CD4-positive, alpha-beta T cell treated with Interleukin-4 for 4 hours (primary cell): ENCODE measurements at places on chromosomes 16 and 17.

- no peak for DNase-seq
Measured at GRCh38 chr16:51161440-51162195, 10.5 kb upstream of the SALL1 start.

- DNase-seq, result no peak
Measured at GRCh38 chr17:63841350-63842172, 924 bp downstream of the SMARCD2 start.

DNA sequence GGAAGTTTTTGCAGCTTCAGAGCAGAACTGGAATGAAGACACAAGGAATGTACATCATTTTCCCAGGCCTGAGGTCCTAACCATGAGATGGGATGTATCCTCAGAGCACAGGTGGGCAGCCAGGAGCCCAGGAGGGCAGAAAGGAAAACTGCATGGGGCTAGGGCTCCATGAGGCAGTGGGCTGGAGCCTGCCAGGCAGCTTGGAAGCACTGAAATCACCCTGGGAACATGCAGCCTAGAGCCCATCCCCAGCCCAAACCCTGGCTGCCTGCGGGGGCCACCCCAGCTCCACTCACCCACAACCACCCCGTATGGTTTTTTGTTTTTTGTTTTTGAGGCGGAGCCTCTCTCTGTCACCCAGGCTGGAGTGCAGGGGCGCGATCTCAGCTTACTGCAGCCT is 86.2 kb upstream of the SIAH1 start:
- no peak for DNase-seq

- DNase-seq, result no peak
Measured at GRCh38 chr17:55454906-55455474, 33.4 kb upstream of the MMD start.

DNA sequence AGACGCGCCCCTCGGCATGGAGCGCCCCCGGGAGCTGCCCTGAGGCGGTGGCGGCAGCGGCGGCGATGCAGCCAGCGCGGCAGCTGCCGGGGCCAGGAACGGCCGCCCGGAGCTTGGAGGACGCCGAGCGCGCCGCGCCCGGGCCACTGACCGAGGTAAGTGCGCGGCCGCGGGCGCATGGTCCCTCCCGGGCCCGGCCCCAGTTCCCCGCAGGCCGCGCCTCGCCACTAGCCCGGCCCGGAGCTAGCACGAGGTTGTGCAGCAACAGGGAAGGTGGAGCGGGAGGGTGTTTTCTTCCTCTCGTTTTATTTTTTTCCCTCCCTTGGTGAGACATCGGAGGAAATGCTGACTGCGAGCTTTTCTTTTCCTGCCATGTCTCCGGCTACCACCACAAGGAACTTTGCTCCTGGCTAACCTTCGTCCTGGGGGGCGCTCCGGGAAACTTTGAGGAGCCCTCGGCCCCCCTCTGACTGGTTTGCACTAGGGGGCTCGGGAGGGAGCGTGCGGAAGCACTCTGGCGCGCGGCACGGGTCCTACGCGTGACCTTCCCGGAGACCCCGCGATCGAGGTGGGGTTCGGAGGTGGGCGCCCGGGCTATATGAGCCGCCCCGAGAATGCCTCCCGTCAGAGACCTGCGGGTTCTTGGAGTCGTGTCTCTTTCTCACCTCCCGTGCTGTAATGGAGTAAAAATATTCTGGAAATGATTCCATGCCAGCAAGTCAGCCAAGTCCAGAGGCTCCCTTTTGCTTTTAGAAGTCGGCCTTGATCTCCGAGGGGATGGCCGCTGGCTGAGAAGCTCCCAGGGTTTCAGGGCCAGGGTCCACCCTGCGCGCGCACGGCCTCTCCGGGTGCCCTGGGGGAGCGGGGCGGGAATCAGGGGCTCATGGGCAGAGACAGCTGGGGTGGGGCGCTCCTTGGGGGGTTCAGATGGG is 868 bp downstream of the KCNJ12 start:
- DNase-seq, result no peak

DNA sequence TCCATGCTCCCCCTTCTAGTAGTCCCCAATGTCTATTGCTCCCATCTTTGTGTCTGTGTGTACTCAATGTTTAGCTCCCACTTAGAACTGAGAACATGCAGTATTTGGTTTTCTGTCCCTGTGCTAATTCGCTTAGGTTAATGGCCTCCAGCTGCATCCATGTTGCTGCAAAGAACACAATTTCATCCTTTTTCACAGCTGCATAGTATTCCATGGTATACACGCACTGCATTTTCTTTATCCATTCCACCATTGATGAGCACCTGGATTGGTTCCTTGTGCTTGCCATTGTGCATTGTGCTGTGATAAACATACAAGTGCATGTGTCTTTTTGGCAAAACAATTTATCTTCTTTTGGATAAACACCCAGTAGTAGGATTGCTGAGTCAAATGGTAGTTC is 77.0 kb upstream of the HSBP1 start:
- DNase-seq, result no peak

DNA sequence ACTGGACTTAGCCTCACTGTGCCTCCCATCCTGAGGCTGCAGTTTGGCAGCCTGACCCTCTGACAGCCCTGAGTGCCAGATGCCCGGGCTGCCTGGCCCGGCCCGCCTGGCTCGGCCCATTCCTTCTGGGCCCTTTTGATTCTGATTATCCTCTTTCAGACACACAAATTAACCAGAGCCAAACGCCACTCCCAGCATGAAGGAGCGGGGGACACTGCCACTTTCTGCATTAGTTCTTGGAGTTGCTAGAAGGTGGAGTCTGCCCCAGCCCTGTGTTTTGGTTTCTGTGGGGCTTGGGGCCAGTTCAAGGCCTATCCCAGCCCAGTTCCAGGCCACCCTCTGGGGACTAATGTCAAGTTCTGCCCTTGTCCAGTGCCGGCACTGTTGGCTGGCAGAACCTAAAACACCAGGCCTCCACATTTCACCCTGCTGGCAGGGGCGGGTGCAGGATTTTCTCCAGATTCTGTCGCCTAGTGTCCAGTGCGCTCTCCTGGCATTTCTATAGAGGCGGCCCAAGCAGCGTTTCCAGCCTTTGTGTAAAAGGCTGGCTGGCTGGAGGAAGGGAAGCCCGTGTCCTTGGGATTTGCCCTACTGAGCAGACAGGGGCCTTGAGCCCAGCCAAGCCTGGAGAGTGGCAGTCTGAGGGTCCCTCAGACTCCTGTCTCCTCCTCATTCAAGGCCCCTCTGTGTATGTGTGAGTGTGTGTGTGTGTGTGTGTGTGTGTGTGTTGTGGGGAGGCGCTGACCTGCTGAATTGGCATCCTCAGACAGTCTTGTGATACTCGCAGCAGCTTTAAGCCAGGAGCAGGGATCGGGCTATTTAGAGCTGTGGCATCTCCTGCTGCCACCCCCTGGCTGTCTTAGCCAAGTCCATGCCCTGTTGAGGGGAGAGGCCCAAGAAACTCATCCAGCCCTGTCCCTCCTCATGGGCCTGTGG is 21.4 kb downstream of the PLCD3 start:
- no peak for DNase-seq

GRCh38 chr17:55588446-55589242 is 77.4 kb upstream of the SMIM36 start:
- DNase-seq, result no peak

- DNase-seq, result no peak
Measured at GRCh38 chr16:20760346-20760745, 3.5 kb upstream of the ACSM3 start.

DNA sequence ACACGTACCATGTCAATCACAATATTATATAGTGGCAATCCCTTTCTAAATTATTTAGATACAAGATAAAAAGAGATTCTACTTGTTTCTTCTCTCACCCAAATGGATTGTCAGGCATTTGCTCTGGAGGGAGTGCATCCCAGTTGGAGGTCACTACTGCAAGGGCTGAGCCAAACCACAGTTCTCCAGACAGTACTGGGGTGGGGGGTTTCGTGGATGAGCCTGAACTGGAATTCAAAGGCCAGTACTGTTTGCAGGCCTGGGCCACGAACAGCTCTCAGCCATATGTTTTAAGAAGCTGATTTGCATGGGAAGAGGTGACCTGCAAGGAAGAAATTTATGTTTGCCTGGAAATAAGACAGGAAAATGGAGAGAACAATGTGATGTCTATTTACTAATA is 314.9 kb downstream of the PMP22 start:
- no peak for DNase-seq

- no peak for DNase-seq
Measured at GRCh38 chr16:21653571-21653970, 1.2 kb upstream of the IGSF6 start.

GRCh38 chr16:75080205-75081029 is 36.2 kb downstream of the LDHD start:
- DNase-seq, result no peak

DNA sequence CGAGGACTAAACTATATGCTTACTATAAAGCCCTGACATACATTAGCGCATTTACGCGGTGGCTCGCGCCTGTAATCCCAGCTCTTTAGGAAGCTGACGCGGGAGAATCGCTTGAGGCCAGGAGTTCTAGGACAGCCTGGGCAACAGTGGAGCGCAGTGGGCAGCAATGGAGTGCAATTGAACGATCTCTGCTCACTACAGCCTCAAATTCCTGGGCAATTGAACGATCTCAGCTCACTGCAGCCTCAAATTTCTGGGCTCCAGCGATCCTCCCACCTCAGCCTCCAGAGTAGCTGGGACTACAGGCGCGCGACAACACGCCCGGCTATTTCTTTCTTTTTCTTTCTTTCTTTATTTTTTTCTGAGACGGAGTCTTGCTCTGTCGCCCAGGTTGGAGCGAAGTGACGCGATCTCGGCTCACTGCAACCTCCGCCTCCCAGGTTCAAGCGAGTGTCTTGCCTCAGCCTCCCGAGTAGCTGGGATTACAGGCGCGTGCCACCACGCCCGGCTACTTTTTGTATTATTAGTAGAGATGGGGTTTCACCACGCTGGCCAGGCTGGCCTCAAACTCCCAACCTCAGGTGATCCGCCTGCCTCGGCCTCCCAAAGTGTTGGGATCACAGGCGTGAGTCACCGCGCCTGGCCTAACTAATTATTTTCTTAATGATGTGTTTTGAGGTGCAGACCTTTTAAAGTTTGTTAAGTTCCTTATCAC is 506 bp upstream of the COG7 start:
- DNase-seq, result no peak

GRCh38 chr17:48589831-48590606 is at the start of gene HOXB3:
Gene HOXB3, minus strand, starts transcription at chr17:48590241. Its CDS starts 37,767 bp downstream, at chr17:48552474.
- no peak for DNase-seq

GRCh38 chr17:19933221-19933620 is 44.4 kb downstream of the AKAP10 start:
- DNase-seq, result no peak

DNA sequence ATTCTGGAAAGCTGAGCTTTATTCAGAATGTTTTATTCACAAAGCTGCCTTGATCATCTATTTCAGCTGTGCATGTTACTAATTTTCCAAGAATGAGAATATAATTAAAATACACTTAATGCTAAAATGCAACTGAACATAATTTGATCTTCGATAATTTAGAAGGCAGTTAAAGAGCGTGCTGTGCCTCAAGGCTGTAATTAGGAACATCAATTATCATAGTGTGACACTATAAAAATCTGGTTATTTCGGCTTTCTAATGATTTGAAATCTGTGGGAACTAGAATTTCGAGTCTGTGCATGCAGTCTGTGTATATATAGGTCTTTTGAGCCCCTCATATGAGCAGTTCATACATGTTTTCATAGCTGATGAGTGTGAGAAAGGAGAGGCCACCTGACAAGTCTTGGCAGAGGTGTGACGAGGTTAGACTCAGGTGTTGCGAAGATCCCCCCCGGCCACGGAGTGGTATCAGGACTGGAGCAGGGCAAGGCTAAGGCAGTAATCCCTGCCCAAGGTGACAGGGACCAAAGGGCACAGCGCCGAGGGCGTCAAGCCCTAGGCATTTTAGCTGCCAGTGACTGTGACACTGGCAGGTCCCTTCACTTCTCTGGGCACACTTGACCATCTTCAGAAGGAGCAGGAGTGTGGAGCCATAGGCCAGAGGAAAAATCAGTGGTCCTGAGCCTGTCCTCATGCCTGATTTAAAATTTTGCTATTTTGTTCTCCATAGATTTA is 328.5 kb downstream of the SNX29 start:
- no peak for DNase-seq

- DNase-seq, result no peak
Measured at GRCh38 chr17:55219934-55220333, 44.8 kb upstream of the HLF start.

- no peak for DNase-seq
Measured at GRCh38 chr16:30997725-30998711, 12.4 kb downstream of the STX1B start.

DNA sequence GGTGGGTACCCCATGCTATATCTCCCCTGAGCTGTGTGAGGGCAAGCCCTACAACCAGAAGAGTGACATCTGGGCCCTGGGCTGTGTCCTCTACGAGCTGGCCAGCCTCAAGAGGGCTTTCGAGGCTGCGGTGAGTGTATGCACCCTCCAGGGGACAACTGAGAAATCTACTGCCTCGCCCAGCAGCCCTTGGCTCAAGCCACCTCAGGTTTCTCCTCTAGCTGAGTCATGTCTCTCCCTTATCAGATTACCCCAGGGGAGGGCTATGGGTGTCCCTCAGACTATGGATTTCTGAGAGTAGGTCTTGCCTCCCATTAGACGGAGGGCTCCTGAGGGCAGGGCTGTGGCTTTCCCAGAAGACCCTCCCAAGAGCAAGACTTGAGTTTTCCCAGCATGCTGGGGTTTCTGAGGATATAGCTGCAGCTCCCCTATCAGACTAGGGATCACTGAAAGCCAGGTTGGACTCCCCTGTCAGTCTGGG is 6.7 kb downstream of the NEK8 start:
- no peak for DNase-seq

GRCh38 chr17:44919411-44919810 is 4.1 kb upstream of the GFAP start:
- DNase-seq, result no peak

DNA sequence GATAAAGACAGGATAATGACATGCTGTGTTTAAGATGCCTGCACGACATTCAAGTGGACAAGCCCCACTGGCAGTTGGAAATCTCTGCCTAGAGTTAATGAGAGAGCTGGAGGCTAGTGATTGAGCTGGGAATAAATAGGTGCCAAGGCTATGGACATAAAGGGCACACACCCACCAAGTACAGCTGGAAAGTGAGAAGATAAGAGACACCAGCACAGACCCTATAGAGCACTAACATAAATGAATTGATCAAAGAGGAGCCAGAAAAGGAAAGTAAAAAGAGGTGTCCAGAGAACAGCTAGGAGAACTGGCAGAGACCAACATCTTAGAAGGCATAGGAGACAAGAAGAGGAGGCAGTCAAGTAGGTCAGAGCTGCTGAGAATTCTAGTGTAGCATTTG is 101.2 kb downstream of the YPEL2 start:
- no peak for DNase-seq

- DNase-seq, result no peak
Measured at GRCh38 chr17:67041941-67042899, 2.1 kb upstream of the CACNG1 start.

DNA sequence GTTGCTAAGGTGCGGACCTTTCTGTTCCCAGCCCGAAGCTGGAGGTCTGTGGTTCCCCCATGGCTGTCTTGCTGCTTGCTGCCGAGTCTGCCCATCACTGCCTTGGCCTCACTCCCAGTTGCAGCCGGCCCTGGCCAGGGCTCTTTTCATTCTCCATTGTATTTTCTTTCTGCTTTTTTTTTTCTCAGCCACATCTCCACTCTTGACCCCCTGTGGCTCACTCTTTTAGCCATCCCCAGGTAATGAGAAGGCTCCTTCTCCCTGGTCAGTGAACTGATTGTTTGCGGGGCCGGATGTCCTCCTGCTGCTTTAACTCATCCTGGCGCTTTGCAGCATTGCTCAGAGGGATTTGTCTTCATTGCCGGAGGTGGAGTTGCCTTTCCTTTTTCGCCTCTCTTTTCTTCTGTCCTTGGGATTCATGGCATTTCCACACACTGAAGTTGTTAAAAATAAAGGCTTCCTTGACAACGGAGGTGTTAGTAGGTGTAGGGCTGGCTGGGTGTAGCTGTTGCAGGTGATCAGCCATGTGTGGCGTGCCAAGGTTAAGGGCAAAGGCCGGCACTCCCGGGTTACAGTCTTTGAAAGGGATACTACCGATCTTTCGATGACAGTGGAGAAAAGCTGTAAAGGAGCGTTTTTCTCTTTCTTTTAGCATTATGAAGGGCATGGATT is 34.1 kb downstream of the MAP2K6 start:
- no peak for DNase-seq
